ENCODE measurements at places on chromosomes 2 and 18.

DNA sequence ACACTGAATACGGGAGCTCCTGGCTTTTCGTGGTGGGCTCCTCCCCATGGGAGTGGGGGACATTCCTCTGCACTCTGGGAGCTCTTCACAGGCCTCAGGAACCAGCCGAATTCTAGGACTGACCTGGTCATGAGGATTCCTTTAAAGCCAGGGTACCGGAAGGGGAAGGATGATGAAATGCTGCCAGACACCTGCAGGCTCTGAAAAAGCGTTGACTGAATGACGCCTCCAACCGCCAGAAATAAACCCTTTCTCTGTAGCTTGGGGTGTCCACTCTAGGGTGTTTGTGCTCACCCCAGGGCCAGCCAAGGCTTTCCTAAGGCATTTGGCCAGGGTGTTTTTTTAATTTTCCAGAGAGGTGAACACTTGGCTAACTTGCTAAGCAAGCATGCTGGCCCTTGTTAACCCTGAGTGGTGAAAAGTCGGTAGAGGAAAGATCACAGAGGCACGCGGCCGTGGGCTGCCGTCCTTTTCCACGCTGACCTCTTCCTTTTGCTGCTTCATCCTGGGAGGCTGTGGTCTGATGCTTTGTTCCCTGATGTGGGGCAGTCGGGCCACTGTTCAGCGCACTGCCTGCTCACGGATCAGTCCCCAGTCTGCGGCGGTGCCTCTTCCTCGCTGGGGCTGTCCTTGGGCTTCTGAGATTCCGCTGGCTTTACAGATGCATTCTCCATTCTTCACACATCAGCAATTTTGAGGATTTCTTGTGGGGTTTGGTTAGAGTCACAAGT is 32.0 kb downstream of the IMPA2 start:
- DNase-seq = no peak

DNA sequence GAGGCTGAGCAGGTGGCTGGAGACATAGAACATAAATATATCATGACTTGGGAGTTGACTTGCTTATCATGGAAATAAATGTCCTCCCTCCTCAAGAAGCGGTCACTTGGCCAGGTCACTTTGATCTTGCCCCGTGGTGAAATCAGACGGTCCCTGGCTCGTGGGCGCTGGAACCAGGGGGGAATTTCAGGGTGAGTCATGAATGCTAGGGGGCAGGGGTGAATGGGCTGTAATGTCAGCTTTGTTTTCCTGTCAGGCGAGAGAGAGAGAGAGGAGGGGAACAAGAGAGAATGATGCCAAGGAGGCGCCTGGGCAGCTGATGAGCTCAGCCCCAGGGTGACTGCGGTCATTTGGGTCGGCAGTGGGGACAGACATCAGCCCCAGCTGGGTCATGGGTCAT is 47.7 kb downstream of the RRM2 start:
- no peak for DNase-seq

DNA sequence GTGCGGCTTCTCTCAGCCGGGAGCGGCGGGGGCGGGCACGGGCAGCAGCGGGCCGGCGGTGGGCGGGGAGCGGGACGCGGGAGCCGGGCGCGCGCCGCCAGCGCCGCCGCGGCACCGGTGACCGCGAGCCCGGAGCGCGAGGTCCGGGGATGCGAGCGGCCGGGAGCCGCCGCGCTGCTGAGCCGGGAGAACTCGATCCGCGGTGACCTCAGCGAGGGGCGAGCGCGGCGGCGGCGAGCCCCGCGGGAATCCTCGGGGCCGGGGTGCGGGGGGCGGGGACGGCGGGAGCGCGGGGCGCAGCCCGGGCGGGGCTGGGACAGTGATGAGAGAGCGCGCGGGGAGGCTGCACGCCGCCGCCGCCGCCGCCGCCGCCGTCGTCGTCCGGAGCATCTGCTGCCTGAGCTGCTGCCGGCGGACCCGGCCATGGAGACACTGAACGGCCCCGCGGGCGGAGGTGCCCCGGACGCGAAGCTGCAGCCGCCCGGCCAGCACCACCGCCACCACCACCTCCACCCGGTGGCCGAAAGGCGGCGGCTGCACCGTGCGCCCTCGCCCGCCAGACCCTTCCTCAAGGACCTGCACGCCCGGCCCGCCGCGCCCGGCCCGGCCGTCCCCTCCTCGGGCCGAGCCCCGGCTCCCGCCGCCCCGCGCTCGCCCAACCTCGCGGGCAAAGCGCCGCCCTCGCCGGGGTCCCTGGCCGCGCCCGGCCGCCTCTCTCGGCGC is at the start of gene MTCL1:
Gene MTCL1, plus strand, starts transcription at position 319 of the 723 bp plus-strand sequence. Its CDS starts 105 bp downstream, at position 424.
- peak; percentile 70 for DNase-seq

DNA sequence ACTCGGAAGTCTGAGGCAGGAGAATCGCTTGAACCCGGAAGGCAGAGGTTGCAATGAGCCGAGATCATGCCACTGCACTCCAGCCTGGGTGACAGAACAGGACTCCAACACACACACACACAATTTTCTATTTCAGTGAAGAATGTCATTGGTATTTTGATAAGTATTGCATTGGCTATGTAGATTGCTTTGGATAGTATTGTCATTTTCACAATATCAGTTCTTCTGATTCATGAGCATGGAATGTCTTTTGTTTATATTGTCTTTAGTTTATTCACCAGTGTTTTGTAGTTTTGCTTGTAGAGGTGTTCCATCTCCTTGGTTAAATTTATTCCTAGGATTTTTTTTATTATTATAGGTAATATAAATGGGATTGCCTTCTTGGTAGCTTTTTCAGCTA is 693.4 kb upstream of the SYT4 start:
- DNase-seq = no peak

- no peak for DNase-seq
These were observed 86.6 kb downstream of the RND3 start for GRCh38 chr2:150400849-150401248.

DNA sequence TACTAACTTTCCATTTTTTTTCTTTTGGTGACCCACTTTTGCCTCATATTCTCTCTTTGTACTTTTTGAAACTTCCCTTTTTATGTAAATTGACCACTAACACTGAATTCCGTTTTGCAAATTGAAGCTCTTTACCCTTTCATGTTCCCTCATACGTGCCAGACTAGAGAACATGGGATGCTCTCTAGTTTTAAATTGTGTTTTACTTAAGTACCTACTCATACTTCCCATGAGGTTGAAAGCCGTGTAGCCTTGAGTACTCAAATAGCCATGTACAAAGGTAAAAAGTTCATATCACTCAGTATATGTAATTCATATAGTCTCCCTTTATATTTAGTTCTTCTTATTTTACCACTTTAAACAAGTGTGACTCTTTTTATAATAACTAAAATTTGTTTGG is 119.7 kb downstream of the PIK3C3 start:
- DNase-seq = no peak

- DNase-seq = no peak
These were observed 169.3 kb upstream of the FBXO11 start for GRCh38 chr2:48075631-48076030.

GRCh38 chr18:48316177-48316576 is 93.0 kb downstream of the ZBTB7C start:
- no peak for DNase-seq

DNA sequence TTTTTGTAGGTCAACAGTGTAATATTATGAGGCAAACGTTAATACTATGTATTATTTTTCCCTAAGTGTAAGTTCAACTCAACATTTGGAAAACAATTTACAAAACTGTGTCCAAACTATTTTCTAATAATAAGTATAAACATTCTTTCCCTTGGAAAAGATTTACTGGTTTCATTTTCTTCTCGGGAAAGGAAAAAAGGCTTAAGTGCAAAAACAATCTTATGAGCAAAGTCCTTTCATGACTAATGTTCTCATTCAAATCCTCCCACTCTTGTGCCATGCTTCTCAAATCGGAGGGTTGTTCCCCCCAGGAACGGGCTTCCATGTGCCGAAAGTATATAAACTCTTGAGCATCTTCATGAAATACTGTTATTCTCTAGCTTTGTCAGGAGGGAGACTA is 19.8 kb upstream of the L3MBTL4 start:
- DNase-seq = no peak

DNA sequence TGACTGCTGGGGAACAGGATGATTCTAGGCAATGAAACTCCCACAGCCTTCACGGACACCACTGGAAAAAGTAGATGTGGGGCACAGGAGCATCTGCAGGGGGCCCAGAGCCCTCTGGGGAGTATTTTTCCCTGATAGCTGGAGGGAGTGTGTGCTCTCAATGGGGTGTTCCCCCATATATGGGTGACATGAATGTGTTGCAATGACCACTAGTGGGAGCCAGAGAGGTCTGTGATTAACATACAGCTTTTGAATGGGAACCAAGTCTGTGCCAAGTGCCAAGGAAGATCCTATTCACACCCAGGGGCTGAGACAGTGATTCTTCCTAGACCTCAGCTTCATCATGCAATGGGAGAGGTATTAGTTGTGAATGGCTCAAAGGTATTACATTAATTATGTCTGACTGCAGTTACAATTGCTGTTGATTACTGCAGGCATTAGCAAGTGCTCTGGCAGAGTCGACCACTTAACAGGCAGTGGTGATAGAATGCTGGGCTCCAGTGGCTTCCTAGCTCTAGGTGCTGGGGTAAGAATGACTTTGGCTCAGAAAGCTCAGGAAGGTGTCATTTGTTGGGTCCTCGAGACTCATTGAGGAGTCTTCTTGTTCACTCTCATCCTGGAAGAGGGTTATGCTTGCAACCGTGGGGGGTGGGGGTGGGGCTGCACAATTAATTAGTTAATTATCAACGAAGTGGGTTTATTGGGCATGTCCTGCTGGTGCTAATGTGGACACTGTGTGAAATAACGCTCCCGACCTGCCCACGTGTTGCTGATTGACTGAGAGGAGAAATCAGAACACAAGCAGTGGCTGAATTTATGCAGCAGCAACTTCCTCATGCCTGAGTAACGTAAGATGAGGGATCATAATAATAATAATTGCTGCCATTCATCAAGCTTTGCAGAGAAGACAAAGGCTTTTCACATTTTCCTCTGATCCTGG is 194.1 kb downstream of the CLIP4 start:
- no peak for DNase-seq

GRCh38 chr2:55550368-55551102 is 31.0 kb downstream of the CFAP36 start:
- DNase-seq = no peak

DNA sequence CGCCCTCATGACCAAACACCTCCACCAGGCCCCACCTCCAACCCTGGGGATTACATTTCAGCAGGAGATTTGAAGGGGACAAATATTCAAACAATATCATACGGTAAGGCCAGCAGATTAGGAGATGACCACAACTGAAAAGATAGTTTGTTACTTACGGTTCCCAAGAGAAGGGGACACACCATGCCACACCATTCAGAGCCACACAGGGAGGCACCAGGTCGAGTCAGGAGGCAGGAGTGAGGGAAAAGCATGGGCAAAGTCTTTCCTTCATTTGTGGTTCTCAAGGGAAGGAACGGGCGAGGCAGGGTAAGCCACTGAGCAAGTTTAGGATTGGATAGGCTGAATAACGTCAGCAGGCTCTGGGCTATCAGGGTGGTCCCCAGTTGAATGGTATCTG is 57.4 kb downstream of the FECH start:
- no peak for DNase-seq

- peak; percentile 97 for DNase-seq
These were observed at the start of gene TP53I3 for GRCh38 chr2:24084386-24085199. TSS of gene TP53I3 (minus strand) at chr2:24084834. CDS start at chr2:24084326, 508 bp downstream.

All from activated CD8-positive, alpha-beta memory T cell treated with anti-CD3 and anti-CD28 coated beads, Interleukin-2, amount 50 U/mL, for 48 hours (primary cell).